ENCODE measurements at places on chromosomes 2 and 18.

- DNase-seq: no peak
Measured at GRCh38 chr2:237561221-237561620, 5.2 kb upstream of the PRLH start.

- DNase-seq: no peak
Measured at GRCh38 chr2:129726216-129726615, 253.2 kb upstream of the RAB6C start.

DNA sequence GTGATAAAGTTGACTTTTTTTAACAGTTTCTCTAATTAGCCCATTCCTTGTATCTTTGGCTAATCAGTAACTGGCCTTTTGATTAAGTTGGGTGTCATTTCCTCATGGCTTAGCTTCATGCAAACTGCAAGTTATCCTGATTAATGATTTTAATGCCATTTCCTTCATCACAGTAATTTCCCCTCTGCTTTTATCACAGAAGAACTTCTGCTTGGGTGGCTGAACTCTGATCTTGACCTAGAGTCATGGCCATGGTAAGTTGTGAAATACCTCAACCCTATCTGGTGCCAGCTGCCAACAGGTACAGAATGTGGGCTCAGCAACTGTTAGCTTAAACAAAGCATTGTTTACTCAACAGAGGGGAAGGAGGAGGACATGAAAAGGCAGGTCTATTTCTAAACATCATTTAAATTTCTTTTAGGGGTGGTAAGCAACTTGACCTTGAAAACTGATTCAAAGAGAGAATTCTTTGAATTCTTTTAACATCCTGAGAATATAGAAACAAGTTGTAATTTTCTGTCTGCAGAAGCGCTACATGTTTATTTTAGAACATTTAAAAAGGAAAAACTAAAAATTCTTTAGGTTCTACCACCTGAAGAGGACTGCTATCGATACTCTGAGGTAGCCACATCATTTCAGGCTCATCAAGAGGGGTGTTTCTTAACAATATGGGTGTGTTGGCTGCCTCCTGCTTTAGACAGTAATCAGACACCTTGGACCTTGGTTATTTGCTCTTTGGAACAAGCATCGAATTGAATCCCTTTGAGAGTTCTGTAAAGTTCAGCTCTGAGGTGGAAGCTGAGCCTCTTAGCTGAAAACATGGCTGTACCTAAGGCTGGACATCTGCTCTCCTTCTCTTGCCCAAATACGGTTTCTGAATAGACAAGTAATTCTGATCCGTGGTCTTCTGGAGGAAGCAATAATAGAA, 39.7 kb downstream of the ANXA4 start:
- no peak for DNase-seq

DNA sequence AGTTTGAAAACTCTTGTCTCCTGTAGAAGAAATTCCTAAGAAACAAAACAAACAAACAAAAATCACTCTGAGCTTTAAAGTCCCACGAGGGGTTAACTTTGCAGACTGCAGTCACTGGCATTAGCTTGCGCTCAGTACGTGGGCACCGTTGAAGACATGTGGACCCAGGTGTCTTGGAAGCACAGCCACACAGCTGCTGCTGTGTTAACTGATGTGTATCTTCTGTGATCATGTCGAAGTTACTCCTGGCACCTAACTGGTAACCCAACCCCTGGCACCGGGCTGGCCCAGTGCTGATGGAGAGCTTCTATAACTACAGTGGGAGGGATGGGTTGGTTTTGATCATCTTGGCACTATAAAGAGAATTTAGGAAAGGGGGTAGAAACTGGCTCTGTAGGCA, 51.6 kb upstream of the FHL2 start:
- no peak for DNase-seq

- no peak for DNase-seq
Measured at GRCh38 chr2:84481702-84482101, 22.6 kb upstream of the SUCLG1 start.

- no peak for DNase-seq
Measured at GRCh38 chr18:21741562-21742314, 1.1 kb downstream of the MIB1 start.

DNA sequence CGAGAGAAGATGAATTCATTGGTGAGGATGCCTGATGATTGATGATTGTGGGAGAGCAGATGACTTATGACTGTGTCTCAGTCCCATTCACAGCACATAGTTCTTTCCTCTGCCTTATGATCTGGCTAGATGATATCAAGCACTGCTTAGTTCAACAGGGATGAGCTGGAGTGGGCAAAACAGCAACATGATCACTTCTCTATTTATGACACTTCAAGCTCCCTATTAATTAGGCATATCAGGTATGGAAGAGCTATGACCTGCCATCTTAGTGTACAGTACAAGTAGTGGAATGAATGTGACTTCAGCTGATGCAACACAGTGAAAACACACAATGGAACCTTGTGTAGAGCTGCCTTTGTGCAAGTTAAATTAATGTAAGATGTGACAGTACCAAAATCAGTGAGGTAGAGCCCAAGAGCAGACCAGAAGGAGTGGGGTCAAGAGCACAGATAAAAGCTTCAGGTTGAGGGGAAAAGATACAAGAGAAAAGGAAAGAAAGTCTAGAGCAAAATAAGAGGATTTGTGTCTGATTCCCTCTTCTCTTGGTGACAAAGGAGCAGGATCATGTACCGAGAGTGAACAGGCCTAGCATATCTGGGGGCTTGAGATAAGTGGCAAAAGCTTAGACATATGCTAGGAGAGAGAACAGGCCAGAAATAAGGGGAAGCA, 93.0 kb upstream of the MYO3B start:
- DNase-seq: no peak

DNA sequence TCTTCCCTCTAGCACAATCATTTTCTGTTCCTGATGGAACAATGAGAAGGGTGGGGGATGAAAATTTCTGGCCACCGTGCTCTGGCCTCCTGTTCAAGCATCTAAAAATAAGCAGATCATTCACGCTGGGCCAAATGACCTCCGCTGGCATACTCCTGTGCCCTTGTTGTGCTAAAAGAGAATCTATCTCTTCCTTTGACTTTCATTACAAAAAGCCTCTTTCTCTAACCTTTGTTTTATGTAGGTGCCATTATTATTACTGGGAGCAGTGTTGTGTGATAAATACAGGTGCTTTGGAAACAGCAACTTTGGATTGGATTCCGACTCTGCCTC, 44.6 kb upstream of the B3GNT2 start:
- DNase-seq: no peak

- DNase-seq: peak; percentile 19
Measured at GRCh38 chr2:215973954-215974699, 39.2 kb downstream of the MREG start.
